Activated T-helper 9 cell treated with anti-CD3 and anti-CD28 coated beads, Interleukin-2, amount 50 U/mL, for 16 hours (primary cell): ENCODE measurements at places on chromosomes 4 and X.

- no peak for DNase-seq
Measured at GRCh38 chr4:153241970-153242838, 38.0 kb downstream of the TRIM2 start.

DNA sequence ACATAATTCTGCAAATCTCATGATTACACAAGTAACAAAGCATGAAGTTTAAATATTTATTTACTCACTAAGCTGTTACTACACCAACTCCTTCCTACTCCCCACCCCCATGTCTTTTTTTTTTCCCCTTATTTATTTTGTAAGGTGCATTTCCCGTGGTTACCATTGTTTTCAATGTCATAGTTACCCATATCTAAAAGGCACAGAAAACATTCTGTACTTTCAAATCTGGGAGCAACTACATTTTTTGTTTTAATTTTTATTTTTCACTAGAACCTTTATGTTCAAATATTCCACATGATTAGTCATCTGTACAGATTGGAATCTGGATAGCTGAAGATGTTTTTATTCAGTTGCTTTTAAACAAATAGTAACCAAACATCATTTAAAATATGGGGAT is 62.8 kb downstream of the PPP3CA start:
- DNase-seq: no peak

- no peak for DNase-seq
Measured at GRCh38 chr4:112817933-112818593, 181.1 kb downstream of the LARP7 start.

GRCh38 chr4:159117968-159118367 is 15.1 kb downstream of the RAPGEF2 start:
- DNase-seq: no peak

GRCh38 chrX:15056044-15056443 is 182.8 kb downstream of the MOSPD2 start:
- DNase-seq: no peak

DNA sequence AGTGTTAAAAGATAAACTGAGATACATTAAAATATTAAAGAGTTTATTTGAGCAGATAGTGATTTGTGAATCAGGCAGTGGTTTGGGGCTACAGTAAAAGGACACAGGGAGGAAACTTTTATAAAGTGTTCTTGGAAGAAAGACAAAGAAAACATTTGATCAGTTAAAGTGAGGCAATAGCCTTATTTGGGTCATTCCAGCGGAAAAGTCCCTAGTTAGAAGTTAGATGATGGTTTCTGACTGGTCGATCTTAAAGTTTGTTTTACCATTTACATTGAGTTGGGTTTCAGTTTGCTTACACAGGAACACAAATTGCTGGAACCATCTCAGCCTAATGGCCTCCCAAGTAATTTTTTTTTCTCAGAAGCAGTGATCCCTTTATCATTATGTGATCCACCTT is 69.7 kb downstream of the PPP1R2C start:
- DNase-seq: no peak

DNA sequence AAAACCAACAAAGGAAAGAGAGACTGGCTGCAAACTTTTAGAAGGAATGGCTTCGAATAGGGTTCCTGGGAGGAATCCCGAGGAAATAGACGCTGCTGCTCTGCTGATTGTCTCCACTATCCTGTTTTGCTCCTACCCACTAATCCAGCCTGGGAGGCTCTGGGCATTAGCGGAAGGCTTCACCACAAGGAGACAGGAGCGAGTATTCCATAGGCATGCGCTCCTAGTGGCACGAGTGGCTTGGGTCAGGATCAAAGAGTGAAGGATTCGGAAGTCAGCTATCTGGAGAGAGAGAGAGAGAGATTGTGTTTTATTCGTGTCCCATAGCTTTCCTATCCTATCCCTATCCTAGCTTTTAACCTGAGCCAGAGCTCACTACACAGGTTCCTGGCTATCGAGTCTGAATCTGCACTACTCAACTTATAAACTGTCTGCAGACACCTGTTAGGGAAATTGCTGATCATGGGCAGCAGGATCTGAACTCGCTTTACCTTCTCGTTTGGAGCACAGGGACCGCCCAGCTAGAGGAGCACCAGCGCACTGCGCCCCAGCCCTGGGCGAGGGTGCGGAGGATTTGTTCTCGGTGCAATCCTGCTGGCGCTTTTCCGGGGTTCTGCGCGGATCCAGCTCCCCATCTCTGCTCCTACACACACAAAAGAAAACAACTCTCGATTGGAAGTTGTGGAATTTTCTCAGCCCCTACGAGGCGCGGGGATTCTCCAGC is 740 bp upstream of the NPY2R start:
- DNase-seq: no peak

- DNase-seq: no peak
Measured at GRCh38 chr4:178599521-178599920, 1157.3 kb upstream of the AGA start.

- no peak for DNase-seq
Measured at GRCh38 chr4:6050551-6050950, 32.3 kb upstream of the C4orf50 start.
